ENCODE measurements at places on chromosomes 3 and 15.
A peak's percentile ranks its signal among the peaks of the same experiment; 100 is the strongest.

DNA sequence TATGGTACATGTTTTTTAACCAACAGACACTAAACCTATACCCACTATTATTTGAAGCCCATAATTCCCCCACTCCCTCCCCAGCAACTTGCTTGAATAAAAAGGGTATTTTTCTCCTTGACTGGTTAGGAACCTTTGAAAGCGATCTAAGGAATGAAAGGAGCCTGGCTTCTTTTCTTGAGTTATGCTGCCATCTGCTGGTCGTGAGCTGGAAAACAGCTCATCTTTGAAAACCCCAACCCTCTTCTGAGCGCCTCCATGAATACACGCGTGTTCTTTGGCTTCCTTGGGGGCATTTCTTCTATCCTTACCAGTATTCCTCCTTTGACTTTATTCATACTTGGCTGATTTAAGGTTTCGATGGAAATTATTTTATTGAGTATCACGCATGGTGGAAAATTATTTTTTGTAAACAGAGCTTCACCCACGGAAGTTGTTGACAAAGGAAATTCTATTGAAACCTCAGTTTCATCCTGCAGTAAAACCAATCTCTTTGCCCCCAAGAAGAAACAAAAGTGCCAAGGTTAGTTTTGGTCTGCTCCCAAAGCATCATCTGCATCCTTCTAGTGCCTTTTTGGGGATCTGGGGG is 171.6 kb downstream of the SV2B start:
- DNase-seq: peak; percentile 46

DNA sequence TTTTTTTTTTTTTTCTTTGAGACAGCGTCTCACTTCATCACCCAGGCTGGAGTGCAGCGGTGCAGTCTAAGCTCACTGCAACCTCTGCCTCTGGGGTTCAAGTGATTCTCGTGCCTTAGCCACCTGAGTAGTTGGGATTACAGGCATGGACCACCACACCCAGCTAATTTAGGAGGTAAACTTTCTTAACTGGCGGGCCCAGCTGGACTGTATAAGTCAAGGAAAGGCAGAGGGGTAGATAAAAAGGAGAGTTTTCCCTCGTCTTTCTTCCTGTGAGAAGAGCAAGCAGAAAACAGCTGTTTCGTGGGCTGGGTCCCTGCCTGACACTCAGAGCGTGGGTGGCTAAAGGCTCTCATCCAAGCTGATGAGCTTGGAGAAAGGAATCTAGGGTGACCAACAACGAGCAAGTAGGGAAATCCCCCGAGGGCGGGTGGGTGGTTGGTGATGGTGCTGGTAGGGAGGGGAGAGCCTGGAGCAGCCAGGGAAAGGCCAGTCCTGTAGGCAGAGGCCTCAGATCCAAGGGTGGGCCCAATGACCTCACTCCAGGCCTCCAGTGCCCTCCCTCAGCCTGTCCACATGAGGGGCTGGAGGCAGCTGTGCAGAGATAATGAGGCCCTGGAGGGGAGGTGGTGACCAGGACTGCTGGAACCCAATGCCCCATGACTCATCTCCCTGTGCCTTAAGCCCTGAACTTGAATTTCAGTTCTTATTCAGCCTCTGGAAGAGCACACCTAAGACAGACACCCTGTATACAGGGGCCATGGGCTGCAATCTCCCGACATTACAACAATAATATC is 43.1 kb upstream of the LIMD1 start:
- peak; percentile 93 for DNase-seq

- DNase-seq: no peak
Observed at GRCh38 chr3:117144853-117145252, 435.3 kb downstream of the TUSC7 start.

DNA sequence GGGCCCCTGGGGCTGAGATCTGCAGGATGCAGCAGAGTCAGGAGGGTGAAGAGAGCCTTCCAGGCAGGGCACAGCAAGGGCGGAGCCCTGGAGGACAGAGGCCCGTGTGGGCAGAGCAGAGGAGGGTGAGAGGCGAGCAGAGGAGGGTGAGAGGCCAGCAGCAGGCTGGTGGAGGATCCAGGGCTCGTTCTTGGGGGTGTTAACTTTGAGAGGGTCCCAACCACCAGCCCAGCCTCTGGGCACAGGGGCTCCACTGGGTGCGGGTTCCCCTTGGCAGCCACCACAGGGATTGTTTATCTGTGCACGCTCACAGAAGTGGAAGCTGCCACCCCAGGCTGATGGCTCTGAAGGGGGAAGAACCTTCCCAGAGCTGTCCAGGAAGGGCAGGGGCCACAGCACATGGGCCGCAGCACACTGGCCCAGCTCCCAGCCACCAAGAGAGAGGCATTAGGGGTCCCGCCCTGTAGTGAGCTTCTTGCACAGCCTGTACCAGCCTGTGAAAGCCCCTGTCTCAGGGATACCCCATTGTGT is 9.3 kb upstream of the PLXND1 start:
- no peak for DNase-seq

DNA sequence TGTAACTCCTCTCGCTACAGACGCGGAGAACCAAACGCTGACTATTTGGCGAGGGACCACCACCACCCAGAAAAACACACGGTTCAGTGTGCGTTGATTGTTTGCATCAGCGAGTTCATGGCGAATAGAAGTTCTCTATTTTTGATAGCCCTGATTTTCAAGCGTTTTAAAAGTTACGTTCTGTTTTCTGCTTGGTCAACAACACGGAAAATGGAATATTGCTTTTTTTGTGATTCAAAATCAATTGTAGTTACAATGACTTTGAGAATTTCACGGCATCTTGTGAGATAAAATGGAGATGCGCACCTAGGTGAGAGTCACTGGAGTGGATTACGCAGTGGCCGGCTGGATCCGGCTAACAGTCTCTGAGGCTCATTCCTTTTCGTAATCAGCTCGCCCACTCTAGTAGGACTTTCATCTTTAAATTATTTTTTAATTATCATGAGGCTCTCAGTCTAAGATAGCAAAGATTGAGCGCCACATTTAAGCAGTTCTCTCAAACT is 54.8 kb downstream of the CCDC54 start:
- no peak for DNase-seq

- no peak for DNase-seq
Observed at GRCh38 chr3:56389183-56389830, 79.0 kb downstream of the ERC2 start.

DNA sequence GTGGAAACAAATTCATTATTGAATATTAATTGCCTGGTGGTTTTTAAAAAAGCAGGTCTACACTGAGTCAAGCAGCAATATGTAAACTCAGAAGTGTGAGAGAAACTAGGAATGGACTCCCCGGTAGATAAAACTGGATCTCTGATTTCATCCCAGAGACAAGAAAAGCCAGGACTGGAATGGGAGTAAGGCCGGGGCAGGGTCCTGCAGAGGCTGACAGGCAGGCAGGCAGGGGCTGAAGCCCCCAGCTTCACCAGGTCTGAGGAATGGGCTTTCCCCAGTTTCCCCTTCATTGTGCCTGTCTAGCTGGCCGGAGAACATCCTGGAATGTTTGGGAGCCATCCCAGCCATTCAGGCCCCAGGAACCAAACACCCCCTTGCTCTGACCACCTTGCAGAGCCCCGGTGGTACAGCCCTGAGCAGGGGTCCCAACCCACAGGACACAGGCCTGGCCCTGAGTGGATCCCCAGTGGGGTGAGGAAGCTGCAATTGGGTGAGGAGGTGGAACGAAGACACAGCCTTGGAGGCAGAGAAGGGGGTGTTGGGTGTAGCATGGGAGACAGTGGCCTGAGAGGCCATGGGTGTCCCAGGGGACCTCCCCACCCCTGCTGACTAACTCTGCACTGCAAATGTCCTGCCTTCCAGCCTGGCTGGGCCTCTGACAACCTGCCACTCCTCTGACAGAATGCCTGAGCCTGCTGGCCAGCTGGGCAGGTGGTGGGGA is 31.7 kb upstream of the XYLB start:
- no peak for DNase-seq

GRCh38 chr3:13517253-13517977 is 31.5 kb upstream of the FBLN2 start:
- no peak for DNase-seq

DNA sequence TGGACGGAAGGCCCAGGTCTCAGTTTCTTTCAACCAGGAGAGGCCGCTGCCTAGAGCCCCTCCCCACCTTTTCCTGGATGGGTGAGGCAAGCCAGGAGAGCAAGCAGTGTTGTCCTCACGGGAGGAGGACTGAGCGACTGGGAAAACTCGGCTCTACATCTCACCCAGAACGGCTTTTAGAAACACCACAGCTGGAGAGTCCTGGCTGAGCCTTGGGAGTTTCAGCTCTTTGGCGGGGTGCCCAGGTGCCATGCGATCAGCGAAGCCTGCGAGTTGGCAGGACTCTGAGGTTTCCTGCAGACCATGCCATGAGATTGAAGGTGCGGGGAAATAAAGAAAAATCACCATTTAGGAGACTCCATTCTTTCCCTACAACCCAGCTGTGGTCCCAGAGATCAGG is 26.0 kb downstream of the PPCDC start:
- DNase-seq: no peak

GRCh38 chr15:69311319-69311721 is 12.6 kb downstream of the PAQR5 start:
- no peak for DNase-seq

GRCh38 chr3:56157693-56158362 is 310.4 kb downstream of the ERC2 start:
- no peak for DNase-seq

GRCh38 chr3:65540666-65541065 is 498.1 kb downstream of the MAGI1 start:
- no peak for DNase-seq

GRCh38 chr3:24043168-24043567 is 98.1 kb downstream of the NR1D2 start:
- DNase-seq: no peak

DNA sequence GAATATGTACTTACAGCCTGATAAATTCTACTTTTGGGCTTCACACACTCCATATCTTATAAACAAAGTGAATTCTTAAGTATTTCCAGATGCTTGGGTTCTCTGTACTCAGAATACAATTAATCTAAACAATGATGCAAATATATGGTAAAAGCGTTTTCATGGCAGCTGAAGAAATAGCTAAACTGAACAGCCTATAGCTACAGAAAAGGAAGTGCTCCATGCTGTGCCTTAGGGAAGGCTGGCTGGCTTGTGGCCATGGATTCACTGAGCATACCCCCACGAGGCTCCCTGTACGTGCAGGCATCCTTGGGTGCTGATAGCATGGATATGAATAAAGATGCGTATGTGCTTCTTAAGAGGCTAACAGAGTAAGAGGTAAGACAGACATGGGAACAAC is 264.0 kb downstream of the KLF13 start:
- DNase-seq: no peak
